ENCODE measurements at places on chromosomes 3 and 15.

DNA sequence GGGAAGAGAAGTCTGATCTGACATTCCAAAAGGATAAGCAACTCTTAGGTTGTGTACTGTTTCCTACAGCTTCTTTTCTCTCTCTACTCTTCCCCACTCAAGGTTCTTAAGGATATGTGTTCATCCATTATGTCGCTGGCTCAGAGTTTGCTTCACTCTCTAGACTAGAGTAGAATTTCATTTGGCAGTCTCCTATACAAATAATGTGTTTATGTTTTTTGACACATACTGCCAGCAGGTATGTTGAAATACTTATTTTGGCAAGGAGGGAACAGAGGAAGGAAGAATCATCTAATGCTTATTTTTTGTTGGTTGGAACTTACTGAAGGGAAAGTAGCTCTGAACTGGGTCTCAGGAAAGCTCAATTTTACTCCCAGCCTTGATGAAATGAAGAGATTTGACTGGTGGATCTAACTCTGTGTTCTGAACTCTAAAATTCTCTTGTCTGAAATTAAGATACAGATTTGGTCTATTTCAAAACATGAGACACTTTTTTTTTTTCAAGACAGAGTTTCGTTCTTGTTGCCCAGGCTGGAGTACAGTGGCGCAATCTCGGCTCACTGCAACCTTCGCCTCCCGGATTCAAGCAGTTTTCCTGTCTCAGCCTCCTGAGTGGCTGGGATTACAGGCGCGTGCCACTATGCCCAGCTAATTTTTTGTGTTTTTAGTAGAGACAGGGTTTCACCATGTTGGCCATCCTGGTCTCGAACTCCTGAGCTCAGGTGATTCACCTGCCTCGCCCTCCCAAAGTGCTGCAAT, 7.6 kb upstream of the EMC3 start:
- DNase-seq = no peak

- no peak for DNase-seq
These were observed at the start of gene GPR149 for GRCh38 chr3:154430014-154430413. TSS of gene GPR149 (minus strand) at chr3:154430190. CDS start at chr3:154429615, 575 bp downstream.

- no peak for DNase-seq
These were observed 47.7 kb downstream of the PDZRN3 start for GRCh38 chr3:73576999-73577461.

GRCh38 chr15:90367576-90367975, 15.5 kb downstream of the ZNF774 start:
- no peak for DNase-seq

GRCh38 chr3:177491296-177492032, 294.2 kb upstream of the TBL1XR1 start:
- peak; percentile 46 for DNase-seq

Data from NCI-H460 (cell line).